Peyer's patch (tissue), 4 donors: ENCODE measurements at places on chromosomes 11 and 22.

DNA sequence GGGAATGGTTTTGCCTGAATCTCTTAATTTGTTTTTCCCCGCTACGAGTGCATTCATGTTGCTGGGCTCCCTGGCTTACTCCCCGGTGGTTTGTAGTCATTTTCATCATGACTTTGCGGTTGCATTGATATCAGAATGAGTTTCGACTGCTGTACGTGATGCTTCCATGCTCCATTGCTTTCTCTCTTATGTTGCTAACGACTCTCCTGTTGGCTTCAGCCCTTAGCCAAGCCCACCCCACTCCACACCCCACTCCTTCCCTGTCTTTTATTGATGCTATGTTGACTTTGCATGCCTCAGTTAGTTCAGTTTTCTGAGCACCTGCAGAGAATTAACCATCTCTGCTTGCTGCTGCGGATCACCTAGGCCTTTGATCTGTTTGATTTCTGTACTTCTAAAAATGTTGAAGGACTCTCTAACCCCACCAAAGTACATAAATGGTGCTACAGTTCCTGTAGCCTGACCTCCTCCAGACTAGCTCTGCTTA is 65.3 kb downstream of the ARFGAP2 start:
- DNase-seq: no peak

- DNase-seq: no peak
Measured at GRCh38 chr11:87849216-87849615, 326.0 kb downstream of the RAB38 start.

DNA sequence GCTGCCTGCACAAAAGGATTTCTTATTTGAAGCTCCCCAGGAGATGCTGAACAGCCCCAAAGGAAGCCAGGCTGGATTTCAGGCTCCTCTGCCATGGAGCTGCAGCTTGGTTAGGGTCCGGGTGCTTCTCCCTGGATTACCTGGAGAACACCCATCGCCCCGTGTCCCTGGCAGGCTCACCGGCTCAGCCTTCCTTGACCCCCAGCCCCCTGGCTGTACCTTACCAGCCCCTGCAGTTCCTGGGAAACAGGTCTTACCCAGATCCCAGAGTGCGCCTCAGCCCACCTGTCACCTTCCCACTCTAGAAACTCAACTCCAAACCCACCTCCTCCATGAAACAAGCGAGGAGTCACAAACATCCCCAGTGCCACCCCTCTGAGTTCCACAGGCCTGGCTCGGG is 45.3 kb upstream of the CD5 start:
- DNase-seq: no peak

DNA sequence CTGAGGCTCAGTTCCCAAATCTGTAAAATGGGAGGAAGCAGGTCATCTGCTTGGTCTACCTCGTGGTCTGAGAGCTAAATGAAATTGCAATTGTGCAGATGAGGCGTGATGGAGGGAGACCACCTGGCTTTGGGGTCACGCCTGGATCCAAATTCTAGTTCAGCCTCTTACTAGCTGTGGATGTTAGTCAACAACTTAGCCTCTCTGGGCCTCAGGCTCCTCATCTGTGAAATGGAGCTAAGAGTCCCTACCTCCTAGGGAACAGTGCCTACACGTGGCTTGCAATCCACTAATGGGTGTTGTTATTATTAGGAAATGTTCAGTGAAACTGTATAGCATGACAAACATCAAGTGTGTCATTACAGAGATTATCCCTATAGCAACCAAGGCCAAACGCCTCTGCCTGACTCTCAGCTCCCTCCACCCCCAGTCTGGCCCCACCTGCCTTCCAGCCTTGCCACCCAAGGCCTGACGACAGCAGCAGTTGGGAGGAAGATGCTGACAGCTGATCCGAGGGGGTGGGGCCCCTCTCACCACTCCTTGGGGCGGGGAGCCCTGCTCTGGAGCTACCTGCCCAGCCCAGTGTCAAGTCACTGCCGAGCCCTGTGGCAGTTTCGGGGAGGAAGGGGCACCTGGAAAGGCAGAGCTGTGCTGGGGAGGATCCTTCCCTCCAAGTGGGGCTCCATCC is 1.7 kb upstream of the RHOD start:
- peak; percentile 95 for DNase-seq

DNA sequence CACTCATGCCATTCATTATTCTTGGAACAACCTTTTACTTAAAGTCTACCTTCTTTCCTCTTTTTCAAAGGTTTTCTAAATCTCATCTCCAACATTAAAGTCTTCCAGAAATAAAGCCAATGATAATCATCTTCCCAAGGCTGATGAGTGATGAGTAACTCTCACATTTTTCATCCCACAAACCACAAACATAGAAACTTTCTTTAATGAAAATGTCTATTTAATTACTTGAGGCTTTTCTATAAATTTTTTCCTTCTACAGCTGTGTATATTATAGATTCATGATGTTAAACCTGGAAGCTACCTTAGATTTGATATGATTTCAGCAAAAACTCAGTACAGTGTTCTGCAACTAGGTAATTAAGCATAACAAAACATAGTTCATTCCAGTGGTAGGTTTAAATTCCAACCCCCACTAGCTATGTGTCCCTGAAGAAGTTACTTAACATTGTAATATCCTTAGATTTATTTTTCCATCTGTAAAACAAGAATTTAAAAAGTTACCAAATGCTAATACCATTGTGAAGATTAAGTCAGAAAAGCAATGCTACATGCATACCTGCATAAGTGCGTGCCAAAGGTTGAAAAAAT is 845.4 kb downstream of the KCNA4 start:
- DNase-seq: no peak

- no peak for DNase-seq
Measured at GRCh38 chr11:113862435-113862834, 12.9 kb downstream of the USP28 start.

DNA sequence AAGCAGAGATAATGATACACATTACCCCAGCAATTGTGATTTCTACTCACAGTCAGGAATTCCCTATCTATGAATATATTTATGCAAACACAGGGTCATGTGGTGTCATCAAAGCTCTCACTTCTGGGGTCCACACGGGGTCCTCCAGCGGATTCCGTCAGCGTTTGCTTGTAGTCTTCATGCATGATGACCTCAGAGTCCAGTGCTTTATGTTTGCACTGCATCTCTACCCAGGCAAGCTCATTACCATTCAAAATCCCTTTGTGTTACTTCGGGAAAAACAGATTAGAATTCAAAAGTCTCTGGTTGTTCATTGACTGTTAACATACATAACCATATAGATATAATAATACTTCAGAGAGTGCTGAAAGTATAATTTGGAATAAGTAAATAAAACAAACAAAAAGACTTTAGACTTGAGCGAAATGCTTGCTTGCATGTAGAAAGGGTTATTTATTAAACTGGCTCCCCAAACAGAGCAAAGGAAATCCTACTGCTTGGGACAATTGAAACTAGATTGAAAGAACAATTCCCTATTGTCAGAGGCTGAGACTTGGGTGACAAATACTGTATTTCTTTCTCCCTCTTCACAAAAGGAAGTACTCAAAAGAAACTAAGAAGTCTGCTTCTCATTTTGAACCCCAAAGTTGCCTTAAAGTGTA is 423.1 kb downstream of the ETS1 start:
- DNase-seq: no peak

GRCh38 chr11:34135439-34135838 is 30.0 kb downstream of the NAT10 start:
- DNase-seq: no peak

DNA sequence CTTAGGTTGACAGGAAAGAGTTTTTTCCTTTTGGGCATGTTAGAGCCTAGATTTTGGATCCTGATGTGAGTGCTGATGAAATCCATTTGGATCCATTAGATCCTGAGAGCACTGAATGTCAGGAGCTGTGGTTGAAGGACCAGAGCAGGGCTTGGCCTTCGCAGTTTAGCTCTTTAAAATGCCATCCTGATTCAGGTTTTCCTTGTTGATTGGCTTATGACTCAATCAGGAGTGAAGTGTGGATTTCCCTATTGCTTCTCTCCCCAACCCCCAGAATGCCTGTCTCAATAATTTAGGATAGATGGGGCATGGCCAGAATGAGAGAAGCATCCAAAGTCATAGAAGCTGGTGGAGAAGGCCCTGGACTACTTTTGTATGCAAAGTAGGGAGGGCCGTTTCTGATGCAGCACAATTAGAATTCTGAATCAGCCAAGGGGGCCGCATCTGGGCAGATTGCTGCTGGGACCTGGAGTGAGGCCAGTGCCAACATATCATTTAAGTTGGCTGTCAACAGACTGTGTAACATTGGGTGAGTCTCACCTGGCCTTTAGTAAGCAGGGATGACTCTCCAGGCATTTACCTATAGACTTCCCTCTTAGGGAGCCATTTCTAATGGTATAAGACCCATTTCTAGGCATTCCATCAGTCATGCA is 80.5 kb downstream of the TEAD1 start:
- DNase-seq: no peak

DNA sequence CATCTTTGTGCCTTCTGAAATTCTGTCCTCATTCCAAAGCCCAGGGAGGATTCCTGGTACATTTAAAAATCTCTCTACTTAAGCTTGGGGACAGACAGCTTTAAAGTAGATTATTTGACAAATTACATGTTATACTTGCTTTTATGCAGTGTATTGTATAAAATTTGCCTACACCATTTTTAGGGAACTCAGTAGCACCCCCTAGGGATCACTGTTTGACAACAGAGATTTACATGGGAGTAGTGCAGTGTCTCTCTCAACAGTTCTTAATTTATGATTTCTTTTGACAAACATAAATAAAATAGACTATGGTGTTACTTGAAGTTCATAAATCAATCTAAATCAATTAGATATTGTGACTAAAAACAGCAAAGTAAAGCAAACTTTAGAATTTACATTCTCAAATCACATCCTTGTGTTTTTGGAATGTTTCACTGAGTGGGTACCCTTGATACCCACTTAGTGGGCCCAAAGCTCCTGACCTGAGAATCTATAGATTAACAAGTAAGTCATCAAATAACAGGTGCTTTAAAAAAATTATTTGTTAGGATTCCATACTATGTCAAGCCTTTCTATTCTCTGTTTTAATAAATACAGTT is 428.8 kb downstream of the DYNC2H1 start:
- DNase-seq: no peak

GRCh38 chr11:132049205-132049604 is 678.8 kb downstream of the NTM start:
- no peak for DNase-seq

DNA sequence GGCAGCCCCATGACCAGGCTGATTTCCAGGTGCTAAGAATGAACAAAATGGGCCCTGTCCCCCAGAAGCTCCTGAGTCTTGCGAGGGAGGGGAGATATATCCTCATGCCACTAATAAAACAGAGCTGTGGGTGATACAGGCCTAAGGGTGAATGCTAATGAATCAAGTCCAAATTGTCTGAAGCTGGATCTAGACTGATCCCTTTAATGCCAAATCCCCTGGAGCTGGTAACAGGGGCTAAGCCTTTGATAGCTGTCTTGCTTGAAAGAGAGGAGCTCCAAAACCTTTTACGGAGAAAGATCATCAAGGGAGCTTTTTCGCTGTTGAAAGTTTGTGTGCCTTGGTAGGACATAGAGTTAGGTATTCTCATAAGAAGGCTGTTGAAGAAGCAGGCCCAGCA is 79.7 kb downstream of the PPFIBP2 start:
- DNase-seq: no peak

GRCh38 chr11:67266449-67267187 is at the start of gene GRK2:
TSS of gene GRK2 (plus strand) at chr11:67266473. CDS start at chr11:67266700, 227 bp downstream.
- peak; percentile 66 for DNase-seq
